EH (cell line): ENCODE measurements at places on chromosomes 5 and 9.

GRCh38 chr9:76369583-76369982 is 24.6 kb downstream of the RFK start:
- no peak for DNase-seq

DNA sequence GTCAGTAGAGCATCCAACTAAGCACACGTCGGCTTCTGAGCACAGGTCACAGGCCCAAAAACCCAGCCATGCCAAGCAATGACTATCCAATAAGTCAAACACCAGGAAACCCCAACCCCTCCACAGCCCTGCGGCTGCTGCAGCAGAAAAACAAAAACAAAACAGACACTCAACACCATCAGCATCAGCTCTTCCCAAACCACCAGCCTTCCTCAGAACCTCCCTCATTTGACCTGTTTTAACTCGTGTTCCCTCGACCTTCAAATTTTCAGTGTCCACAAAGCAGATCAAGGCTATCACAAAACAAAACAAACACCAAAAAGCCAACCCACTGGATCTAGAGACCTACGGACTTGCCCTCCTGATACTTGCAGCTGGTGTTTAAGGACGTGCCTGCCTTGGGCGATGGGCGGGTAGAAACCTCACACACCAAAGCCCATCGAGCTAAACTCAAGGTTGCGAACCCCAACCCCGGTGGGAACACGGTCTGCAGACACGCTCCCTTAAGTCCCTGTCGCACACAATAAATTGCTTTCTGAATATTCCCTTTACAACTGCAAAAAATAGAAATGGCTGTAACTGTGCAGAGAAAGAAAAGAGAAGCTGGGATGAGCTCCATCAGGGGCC is 247.1 kb upstream of the ANKRD55 start:
- DNase-seq = no peak

- no peak for DNase-seq
These were observed 16.6 kb downstream of the OCLN start for GRCh38 chr5:69509212-69509611.

DNA sequence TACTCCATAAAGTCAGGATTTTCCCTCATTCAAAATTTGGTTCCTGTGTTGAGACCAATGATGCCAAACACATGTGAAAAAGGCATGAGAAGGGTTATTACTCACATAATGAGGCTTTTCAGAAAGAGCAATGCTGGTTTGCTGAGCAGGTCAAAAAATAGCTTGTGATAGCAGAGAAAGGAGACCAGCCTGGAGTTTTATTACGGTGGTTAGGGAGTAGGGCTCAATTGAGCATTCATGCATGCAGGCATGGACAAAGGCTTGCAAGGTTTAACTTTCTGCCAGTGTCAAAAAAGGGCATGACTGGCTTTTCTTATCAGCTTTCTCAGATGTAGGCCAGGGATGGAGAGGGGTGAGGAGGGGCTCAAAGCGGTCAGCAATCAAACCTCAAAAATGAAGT is 628.3 kb downstream of the DNAH5 start:
- DNase-seq = no peak

- DNase-seq = no peak
These were observed 3.3 kb upstream of the SLC6A3 start for GRCh38 chr5:1448511-1449011.
